ENCODE measurements at places on chromosomes 3 and 15.

- no peak for DNase-seq
Measured at GRCh38 chr3:178949896-178950295, 121.7 kb downstream of the ZMAT3 start.

DNA sequence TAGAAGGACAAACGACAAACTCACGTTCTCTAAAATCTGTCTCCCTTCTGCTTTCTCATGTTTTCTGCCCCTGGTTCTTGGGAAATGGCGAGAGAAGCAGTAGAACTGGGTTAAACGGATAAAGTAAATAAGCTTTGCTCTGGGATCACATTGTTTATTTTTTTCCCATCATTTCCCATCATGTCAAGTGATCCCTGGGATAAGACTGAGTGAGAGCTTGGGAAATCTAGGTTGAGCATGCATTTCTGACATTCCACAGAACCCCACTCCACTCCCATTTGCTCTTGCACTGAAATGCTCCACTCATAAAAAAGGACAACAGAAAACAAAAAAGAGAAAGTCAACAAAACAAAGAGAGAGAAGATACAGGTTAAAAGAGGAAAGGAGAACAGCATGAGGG, 69.1 kb downstream of the SEMA6D start:
- DNase-seq, result no peak

GRCh38 chr3:194773216-194773615, 87.5 kb downstream of the FAM43A start:
- DNase-seq, result no peak

GRCh38 chr3:77096966-77097890, 57.3 kb downstream of the ROBO2 start:
- DNase-seq, result no peak

DNA sequence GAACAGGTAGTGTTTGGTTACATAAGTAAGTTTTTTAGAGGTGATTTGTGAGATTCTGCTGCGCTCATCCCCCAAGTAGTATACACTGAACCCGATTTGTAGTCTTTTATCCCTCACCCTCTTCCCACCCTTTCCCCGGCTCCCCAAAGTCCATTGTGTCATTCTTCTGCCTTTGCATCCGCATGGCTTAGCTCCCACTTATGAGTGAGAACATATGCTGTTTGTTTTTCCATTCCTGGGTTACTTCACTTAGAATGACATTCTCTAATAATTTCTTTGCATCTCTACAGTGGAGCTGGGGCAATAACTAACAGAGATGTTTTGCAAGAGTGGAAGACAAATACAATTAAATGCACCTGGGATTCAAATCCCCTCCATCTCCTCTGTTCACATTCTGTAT, 93.2 kb downstream of the TP63 start:
- no peak for DNase-seq

GRCh38 chr3:184322731-184323487, 8.5 kb downstream of the EIF4G1 start:
- DNase-seq, result no peak

DNA sequence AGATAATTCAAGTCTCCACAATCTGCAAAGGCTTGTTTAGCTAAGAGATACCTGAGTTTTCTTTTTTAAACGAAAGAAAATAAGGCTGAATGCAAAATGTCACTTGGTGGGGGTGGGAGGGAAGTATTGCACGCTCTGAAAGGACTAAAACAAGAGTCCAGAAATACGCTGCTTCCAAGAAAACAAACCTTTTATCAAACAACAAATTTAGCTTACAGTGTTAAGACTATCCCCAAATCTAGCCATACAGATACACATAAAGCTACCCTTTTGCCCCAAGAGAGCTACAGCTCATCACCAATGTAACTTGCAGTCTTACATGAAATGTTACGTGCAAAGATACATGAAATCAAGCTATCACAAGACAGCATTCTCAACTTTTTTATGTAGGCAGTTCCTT, 522.5 kb downstream of the FOXP1 start:
- no peak for DNase-seq

GRCh38 chr3:48047841-48048464, 31.7 kb upstream of the MAP4 start:
- no peak for DNase-seq

GRCh38 chr3:13822042-13822441, 57.8 kb downstream of the WNT7A start:
- no peak for DNase-seq

- no peak for DNase-seq
Measured at GRCh38 chr3:188310270-188310710, 156.3 kb downstream of the LPP start.

DNA sequence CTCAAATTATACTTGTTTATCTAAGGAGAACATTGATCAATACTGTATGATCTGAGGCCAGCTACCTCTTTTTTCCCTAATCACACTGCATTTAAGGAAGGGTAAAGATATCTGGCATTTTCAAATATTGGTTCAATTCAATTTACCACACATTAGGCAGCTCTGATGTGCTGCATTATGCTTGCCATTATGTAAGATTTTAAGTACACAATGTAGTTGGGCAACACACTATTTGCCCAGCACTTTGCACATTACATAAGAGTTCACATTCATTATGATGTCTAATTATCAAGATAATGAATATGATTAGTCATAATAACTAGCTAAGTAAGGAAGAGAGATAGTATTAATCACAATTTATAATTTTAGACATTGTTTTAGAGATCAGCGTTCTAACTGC, 196.3 kb downstream of the BCHE start:
- DNase-seq, result no peak

DNA sequence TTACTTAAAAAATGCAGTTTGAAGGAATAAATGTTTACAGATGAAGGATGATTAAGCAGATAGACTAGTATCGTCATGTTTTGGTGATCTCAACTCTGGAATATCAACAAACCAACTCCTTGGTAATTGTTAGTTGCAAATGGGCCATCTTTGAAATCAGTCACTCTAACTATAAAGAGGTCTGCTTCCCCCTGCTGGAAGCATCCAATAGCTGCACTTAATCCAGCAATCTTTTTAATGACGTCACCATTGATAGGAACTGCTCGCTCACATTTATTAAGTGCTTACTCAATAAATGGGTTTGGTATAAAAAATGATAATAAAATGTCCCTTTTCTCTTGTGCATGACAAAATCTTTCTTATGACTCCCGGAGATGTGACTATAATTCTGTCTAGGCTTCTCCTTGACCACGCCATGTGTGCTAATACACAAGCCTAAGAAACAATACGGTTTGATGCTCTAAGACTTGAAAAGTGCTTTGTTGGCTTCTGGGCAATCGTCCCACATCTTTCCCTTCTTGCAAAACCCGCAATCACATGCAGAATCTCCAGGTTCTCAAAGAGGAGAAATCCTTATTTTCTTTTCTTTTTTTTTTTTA, 227.6 kb upstream of the POU1F1 start:
- no peak for DNase-seq

- no peak for DNase-seq
Measured at GRCh38 chr3:36820083-36820482, 55.7 kb upstream of the DCLK3 start.
